ENCODE measurements at places on chromosomes 7 and 10.

DNA sequence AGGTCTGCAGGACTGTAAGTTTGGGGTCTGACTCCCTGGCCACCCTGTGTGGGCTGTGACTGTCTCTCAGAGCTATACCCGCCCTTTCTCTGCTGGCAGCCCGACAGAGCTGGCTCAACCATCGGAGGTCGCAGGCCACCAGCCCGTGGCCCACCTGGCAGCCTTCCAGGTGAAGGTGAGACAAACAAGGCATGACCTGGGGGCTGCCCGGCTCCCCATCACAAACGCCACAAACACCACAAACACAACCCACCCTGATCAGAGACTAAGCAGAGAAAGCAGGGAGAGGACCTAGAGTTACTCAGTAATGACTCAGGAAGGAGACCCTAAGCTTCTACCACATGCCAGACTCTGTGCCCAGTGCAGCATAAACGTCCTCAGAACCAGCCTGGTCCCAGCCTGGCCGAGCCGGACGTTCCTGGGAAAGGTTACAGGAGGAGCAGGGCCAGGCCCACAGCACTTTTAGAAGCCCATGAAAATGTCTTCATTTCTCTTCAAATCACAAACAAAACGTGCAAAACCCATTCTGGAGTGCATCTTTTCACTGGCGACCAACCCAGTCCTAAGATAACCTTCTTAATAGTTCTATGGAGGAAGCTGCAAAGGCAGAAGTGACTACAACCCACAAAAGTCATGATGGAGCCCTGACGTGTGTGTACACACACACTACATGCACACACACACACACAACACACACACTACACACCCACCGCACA, 66.8 kb downstream of the MKI67 start:
- DNase-seq = no peak

GRCh38 chr7:88835147-88835728, 39.7 kb upstream of the TEX47 start:
- DNase-seq = peak; percentile 77

- no peak for DNase-seq
Observed at GRCh38 chr10:59894114-59894513, 12.2 kb downstream of the CCDC6 start.

DNA sequence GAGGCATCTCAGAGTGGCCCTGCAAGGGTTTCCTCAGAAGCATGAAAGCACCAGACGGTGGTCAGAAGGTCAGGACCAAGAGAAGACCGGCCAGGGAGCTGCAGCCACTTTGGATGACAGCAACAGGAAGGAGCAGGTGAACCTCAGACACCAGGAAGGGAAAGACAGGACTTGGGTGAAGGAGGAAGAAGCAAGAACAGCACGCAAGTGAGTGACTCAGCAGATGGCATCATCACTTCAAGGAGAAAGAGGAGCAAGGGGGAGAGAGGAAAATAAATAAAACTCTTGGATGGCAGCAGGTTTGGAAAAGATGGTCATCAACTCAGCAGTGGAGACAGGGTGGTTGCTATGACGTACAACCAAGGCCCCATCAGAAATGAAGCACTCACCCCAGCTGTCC, 31.6 kb downstream of the NCAPG2 start:
- DNase-seq = no peak

- no peak for DNase-seq
Observed at GRCh38 chr7:126305671-126306070, 947.1 kb downstream of the GRM8 start.

- DNase-seq = peak; percentile 39
Observed at GRCh38 chr10:79007421-79008319, 61.1 kb upstream of the ZMIZ1 start.

DNA sequence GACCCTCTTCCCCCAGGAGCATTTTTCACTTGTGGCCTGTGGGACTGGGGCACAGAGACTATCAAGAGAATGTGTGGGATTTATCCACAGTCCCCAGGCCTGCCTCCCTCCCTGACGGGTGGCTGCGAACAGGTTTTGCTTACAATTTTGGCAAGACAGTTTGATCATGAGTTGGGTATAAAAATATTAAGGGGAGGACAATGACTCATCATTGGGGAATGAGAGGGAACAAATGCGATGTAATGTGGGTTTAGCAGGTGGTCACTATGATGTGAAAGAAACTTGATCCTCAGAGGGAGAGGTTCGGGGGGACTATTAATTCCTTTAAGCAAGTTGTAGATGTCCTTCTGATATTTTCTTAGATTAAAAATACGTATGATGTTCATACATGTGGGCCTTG, 52.2 kb downstream of the EMX2 start:
- no peak for DNase-seq

- DNase-seq = no peak
Observed at GRCh38 chr7:124915242-124915641, 14.4 kb downstream of the POT1 start.

DNA sequence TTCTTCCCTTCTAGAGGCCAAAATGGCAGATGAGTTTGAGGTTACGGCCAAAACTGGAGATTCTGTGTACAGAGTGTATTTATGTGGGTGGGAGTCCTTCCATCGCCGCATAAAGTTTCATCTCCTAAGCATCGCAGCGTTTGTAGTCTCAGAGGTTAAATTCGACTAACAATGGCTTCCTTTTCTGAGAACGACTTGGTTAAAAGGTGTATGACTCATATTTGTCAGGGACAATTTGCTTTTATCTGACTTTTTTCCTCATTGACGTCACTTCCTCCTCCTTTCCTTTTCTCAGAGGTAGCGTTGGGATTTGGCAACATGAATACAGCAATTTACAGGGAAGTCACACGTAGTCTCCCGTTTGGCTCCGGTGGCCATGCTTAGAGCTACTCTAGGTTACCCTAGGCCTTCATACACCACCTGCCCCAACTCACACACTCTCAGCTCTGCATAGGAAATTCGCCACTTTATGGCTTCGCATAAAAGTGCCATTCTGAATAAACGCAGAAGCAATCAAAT, 37.6 kb upstream of the TCF7L2 start:
- peak; percentile 38 for DNase-seq

GRCh38 chr7:131753620-131754222, 197.3 kb upstream of the PODXL start:
- no peak for DNase-seq

GRCh38 chr10:48760983-48761382, 76.3 kb downstream of the WDFY4 start:
- no peak for DNase-seq

DNA sequence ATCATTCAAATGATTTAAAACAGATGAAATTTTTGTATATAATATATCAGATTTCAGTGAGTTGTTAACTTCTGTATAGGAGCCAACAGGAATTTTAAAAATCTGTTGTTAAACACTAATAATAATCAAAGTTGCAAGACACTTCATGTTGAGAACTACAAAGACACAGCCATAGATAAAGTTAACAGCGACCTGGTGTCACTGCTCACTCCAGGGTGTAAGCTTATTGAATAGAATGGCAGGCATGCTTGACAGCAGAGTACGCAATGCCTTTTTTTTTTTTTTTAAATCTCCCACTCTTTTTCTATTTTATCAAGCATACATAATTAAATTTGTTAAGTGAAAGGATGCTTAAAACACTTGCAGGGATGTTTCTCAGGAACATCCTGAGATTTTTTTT, 32.0 kb downstream of the PCDH15 start:
- no peak for DNase-seq

GRCh38 chr7:52726493-52726892, 308.9 kb upstream of the POM121L12 start:
- no peak for DNase-seq

GRCh38 chr7:28469562-28469961, 57.2 kb downstream of the CREB5 start:
- DNase-seq = no peak

DNA sequence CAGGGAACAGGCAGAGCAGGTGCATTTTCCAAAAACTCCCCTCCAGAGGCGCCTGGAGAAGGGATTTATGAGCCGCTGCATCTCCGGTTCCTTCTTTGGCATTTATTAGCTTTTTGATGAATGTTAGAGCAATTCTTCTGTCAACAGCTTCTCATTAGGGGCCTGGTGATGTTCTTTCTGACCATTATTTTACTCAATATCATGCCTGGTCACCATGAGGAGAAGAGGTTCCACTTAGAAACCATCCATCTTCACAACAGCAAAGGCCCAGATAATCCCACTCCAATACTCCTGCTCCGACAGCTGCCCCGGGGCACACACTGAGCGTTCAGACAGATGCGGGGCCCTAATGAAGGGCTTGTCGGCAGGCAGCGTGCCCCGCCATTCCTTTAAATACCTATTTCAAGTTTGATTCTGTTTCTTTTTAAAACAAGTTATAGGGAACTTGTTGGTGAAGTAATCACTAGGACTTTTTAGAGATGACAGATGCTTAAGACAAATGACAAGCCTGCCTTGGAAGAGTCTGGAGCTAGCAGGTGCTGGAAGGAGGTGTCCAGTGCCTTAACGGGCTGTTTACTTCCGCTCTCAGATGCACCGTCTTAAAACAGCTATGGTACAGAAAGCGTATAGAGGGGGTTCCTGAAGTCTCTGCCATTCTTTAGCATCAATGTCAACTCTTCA, 31.7 kb downstream of the ECHDC3 start:
- no peak for DNase-seq

DNA sequence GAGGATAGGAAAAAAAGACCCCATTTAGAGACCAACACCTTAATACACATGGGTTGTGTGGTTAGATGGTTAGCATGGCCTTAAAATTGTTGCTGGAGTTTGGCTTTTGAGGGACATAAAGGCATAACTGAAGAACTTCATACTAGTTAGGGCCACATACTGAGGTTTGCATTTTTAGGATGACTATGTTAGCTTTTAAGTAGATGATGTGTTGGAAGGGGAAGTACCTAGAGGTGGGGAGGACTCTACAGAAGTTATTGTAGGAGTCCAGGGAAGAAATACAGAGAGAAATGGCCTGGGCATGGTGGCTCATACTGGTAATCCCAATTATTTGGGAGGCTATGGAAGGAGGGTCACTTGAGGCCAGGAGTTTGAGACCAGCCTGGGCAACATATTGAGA, 40.5 kb downstream of the ENTPD1 start:
- no peak for DNase-seq

DNA sequence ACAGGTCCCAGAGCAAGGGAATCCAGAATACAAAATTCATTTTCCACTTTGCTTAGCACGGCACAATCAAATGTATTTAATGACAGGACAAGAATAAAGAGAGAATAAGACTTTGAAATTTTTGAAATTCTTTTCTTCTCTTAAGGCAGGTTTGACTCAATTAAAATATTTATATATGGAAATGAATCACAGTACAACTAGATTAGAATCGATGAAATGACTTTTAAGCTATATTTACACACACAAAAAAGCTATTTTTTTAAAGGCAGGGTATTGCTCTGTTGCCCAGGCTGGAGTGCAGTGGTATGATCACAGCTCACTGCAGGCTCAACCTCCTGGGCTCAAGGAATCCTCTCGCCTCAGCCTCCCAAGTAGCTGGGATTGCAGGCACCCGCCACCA, 265.4 kb upstream of the SLC26A5 start:
- DNase-seq = no peak

GRCh38 chr10:79890469-79890868, 58.4 kb downstream of the SFTPD start:
- no peak for DNase-seq

DNA sequence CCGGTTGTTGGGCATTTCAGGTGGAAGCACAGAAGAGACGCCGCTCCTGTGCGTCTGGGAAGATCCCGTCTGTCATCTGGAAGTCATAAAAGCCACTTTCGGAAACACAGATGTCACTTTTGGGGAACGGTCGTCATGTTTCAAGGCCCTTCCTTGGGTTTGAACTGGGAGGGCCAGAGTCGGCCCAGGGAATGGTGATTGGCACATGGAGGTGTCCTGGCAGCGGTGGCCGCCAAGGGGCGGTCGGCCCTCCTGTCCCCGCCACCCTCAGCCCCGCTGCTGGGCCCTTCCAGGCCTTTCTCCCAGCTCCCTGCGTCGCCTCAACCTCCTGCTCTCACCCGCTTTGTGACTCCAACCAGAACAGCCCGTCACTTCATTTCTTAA, 115.2 kb upstream of the SFMBT2 start:
- no peak for DNase-seq

DNA sequence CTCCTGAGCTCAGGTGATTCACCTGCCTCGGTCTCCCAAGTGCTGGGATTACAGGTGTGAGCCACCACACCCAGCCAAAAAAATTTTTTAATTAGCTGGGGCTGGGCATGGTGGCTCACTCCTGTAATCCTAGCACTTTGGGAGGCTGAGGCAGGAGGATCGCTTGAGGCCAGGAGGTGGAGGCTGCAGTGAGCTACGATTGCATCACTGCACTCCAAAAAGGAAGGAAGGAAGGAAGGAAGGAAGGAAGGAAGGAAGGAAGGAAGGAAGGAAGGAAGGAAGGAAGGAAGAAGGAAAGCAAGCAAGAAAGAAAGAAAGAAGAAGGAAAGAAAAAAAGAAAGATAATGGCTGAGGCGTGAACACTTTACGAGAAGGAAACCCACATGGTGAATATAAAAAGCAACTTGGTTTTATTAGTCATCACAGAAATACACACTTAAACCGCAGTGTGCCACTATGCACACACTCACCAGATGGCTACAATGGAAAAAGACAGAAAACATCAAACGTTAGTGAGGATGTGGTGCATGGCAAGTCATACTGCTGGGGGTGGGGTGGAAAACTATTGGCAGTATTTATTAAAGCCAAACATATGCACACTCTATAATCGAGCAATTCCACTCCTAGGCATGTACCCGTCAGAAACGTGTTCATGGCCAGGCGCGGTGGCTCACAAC, 4.4 kb upstream of the CCL26 start:
- DNase-seq = peak; percentile 60

GRCh38 chr7:28112012-28112411, 68.6 kb downstream of the JAZF1 start:
- DNase-seq = no peak

DNA sequence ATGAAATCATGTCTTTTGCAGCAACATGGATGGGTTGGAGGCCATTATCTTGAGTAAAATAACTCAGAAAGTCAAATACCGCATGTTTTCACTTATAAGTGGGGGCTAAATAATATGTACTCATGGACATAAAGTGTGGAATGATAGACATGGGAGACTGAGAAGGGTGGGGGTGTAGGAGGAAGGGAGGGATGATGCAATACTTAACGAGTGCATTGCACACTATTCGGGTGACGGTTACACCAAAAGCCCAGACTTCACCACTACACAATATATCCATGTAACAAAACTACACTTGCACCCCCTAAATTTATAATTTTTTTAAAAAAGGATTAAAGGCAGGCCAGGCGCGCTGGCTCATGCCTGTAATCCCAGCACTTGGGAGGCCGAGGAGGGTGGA, 13.6 kb downstream of the LGI1 start:
- no peak for DNase-seq

- DNase-seq = no peak
Observed at GRCh38 chr10:60704471-60704870, 73.8 kb upstream of the CDK1 start.
